ENCODE measurements at places on chromosomes 3 and 15.

DNA sequence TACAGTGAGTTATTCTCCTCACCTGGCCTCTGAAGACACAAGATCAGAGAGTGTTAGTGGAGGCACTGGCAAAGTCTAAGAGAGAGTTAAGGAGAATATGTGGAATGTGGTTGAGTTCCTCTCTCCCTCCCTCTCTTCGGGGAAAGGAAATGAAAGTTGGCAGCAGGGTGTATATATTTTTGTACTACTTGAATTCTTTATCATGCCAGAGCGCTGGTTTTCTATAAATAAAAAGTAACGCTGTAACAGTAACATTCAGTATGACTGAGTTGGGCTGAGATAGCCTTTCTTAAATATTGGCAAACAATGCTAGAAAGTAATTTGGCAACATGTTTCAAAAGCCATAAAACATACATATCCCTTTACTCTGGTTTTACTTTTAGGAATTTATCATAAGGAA, 77.5 kb upstream of the TNFAIP8L3 start:
- DNase-seq: no peak

DNA sequence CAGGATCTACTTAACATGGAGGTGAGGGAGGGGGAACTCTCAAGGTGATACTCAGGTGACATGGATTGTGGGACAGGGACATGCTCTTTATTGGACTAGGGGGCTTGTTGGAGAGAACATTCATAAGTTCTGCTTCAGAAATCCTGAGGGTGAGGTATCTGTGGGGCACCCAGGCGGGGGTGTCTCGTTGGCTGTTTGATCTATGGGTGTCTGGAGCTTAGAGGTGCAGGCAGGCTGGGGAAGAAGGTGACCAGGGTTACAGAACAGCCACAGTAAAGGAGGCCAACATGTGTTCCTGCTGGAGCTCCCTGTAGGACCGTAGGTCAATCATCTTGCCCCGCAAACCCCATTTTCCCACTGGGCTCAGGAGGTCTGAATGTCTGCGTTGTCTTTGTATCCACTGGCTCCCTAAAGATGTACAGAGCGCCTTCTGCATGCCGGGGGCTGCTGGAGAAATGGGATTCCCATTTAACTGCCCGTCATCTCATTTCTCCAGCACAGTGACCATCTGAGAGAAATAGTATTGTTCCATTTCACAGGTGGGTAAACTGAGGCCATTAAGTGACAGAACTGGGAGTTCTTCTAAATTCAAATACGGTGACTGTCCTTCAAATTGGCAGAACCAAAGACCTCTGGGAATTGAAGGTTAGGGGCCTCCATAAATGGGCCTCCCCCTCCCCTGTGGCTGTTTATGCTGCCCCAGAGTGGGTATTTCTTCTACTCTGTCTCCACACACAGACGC, 40.3 kb upstream of the TSEN2 start:
- no peak for DNase-seq

GRCh38 chr3:194711286-194711685, 25.6 kb downstream of the FAM43A start:
- no peak for DNase-seq

DNA sequence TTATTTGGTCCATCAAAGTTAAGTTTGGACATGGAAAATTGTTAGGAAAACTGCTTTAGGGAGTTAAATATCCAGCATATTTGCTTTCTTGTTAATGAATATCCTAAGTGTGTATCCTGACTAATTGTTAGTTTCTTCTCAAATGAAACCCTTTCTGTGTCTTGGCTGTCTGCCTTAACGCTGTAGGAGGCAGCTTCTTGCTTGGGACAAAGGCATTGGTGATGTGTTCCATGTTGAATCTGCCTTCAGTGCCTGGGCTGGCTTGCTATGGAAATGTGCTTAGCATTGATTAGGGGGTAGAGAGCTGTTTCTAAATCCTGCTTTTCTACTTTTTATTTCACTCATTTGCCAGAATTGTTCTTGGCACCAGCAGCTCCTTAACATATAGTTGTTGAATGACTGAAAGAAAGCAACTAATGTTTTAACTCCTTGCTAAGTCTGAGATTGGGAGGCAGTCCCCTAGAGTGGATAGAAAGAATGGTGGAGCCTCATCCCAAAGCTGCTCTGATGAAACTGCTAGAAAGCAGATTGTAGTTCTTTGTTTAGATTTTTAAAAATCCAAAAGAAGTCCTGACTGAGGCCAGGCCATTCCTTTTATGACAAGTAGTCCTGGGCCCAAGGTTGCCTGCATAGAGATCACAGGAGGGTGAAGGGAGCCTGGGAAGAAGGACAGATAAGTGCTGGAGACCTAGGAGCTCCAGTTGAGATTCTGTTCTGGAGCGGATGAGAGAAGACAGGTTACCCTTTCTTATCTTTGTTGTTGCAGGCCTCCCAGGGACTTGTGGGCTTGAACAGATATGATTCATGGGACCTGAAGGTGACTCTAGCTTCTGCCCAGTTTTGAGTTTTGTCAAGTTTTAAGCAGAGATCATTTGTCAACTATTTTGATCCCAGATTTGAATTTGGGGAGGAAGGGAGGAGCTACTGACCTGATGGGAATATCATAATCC, 39.3 kb downstream of the OXNAD1 start:
- no peak for DNase-seq

GRCh38 chr3:100333970-100334487, 528 bp upstream of the NIT2 start:
- no peak for DNase-seq

DNA sequence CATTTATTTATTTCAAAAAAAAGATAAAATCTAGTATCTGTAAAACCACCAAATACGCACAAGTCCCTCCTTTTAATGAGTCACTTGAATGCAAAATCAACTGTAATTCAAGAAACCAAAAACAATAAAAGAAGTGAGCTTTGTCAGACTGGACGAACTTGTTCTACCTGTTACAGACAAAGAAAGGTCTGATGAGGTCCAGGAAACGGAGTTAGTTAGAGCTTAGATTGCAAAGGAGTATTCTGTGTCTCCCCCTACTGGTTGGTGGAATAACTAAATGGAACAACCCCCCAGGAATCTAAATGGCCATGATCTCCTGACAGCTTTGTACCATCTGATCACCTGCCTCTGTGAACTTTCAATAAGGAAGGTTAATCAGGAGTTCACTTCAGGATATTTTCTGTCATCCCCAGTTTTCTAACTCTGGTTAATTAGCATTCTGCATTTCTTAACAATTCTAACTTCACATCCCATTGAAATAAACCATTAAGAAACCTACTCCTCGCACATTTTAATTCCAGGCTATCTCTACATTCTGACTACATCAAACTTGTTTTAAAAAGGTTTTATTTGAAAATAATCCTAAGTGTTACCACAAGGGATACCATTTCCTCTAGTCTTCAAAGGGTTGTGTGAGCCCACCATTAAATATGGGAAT, 333.0 kb upstream of the SATB1 start:
- DNase-seq: peak; percentile 19

- no peak for DNase-seq
Measured at GRCh38 chr3:180538493-180538892, 63.5 kb upstream of the TTC14 start.

DNA sequence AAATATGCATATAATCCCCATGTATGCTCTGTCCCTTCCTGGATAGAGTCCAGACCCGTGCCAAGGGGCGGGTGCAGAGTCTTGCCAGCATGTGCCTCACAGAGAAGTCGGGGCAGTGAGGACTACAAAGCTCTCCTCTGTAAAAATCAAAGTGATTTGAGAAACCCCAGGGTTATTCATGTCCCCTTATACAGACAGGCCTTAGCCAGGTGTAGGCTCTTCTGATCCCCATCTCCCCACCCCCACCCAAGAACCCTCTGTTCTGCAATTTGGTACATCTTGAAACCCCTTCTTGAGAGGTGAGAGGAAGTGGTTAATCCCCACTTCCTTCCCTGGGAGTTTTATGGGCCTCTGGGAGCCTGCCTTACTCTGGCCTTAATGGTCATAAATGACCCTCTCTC, 24.7 kb downstream of the TRIM71 start:
- DNase-seq: no peak

GRCh38 chr3:140736863-140737460, 59.1 kb downstream of the TRIM42 start:
- DNase-seq: no peak

GRCh38 chr3:4814305-4814903, 164.8 kb upstream of the BHLHE40 start:
- no peak for DNase-seq

DNA sequence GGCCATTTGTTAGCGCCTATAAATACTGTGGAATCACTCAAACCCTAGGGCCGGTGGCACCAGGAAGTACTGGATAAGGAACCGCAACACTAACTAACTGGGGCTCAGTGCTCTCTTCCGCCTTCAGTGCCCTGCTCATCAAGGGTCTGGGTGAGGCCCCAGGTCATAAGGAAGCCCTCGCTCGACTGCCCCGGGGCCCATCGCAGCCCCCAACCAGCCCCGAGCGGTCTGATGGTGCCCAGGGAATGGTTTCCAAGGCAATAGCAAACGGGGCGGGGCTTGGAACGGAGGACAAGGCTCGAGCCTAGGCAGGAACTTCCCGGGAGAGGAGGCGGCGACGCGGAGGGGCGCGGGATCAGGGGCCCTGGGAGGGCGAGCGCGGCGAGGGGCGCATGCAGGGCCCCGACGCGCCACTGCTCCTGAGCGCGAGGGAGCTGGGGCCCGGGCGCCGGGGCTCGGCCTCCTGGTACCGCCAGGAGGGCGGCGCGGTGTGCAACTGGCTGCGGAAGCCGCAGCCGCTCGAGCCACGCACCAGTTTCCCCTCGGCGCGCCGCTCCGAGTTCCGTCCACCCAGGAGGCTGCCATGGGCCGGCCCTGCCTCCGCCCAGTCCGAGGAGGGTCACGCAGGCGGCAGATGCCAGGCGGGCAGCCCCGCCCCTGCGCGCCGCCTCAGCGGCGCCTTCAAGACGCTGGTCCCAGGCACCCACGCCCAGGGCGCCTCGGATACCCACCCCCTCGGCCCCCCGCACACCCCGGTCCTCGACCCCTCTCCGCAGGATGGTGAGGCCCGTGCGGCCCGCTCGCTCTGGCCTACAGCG, at the start of gene TTLL3:
Gene TTLL3, plus strand, starts transcription at position 648 of the 818 bp plus-strand sequence. CDS start 400 bp downstream, outside the sequence.
- DNase-seq: peak; percentile 62

GRCh38 chr15:70356919-70357318, 259.2 kb upstream of the TLE3 start:
- DNase-seq: no peak

- DNase-seq: no peak
Measured at GRCh38 chr15:99347574-99347973, 96.3 kb downstream of the LRRC28 start.

GRCh38 chr3:87298111-87298718, 21.8 kb upstream of the POU1F1 start:
- no peak for DNase-seq

DNA sequence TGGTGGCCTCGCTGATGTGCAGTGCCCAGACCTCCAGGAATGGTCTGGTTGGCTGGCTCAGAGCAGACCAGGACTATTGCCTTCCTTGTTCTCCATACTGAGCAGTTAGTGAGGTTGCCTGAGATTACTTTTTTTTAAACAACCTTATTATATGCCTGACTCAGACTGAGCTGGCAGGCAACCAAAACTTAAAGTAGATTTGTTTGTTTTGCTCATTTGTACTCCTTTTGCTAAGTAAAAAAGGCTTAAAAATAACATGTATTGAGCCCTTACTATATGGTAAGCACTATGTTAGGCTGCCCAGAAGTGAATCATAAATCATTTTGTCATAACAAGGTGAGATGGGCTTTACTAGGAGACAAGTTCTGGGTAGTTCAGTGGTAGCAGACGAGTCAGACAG, 92.4 kb downstream of the GHSR start:
- DNase-seq: no peak

GRCh38 chr15:36589971-36590370, 10.5 kb downstream of the CDIN1 start:
- DNase-seq: no peak

DNA sequence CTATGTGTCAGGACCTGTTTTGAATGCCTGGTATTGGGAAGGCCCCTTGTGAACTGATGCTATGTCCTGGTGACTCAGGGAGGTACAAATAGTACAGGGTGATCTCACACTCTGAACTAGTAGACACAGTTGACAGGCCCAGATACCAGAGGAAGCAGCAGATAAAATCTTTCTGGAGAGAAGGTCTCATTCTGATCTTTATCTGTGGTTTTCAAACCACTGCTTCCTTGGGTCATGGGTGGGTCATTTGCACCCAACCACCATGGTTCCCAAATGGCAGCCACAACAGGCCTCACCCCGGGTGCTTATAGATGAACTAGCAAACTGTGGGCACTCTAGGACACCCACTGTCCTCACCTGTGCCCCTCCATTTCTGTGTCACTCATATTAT, 43.4 kb downstream of the PXYLP1 start:
- no peak for DNase-seq

DNA sequence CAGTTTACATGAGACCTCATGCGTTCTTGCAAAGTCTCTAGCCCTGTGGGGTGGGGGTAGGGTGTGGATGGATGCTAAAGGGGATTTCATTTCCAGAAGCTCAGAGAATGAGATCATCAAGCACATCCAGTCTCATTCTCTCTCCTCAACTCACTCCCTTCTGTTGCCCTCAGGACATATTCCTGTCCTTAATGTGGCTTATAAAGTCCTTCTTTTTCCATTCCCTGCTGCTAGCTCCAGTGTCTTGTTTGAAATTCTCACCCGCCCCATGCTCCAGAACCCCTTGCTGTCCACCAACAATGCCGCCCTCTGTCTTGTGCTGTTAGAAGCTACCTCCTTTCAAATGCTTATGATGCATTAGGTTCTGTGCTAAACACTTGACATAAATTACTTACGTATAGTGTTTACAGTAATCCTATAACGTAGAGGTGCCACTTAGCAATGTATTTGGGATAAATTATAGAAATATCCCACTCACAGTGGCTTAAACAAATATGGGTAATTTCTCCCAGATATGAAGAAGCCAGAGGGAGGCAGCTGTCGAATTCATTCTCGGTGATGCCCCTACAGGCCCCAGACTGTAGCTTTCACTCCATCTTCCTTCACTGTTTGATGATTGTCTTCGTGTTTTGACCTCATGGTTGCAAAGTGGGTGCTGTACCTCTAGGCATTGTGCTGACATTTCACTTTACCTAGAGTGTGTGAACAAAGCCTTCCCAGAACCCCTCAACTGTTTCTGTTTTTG, 273.1 kb upstream of the TBL1XR1 start:
- DNase-seq: no peak

GRCh38 chr15:89130201-89130600, 41.9 kb downstream of the ABHD2 start:
- DNase-seq: no peak

GRCh38 chr3:143698682-143699303, 149.5 kb downstream of the SLC9A9 start:
- DNase-seq: no peak

- peak; percentile 36 for DNase-seq
Measured at GRCh38 chr3:1082108-1082507, 10.7 kb upstream of the CNTN6 start.

- no peak for DNase-seq
Measured at GRCh38 chr3:131636266-131636775, 133.6 kb upstream of the MRPL3 start.

- DNase-seq: peak; percentile 43
Measured at GRCh38 chr3:149970716-149971402, at the start of gene PFN2. Gene PFN2, minus strand, starts transcription at chr3:149970895. Its CDS starts 39 bp downstream, at chr3:149970856.

DNA sequence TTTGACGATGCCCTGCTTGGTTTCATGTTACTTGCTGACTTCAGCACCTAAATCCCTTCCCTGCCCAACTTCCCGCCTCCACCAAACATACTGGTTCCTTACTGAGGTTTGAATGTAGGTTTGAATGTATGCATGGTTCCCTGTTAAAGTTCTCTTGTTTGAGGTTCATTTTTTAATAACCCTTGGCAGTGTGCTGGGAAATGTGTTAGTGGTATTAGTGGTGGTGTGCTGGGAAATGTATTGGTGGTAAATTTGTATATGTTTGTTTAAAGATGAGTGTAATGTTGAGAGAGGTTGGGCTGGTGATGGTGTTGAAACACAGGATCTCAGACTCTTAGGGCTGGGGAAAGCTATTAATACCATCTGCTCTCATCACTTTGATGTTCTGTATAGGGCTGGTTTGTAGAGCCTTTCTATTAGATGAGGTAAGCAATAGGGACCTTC, 392.7 kb downstream of the PTPRG start:
- DNase-seq: no peak

All from breast epithelium (tissue), 4 donors.